Stimulated activated CD8-positive, alpha-beta memory T cell treated with anti-CD3 and anti-CD28 coated beads, Interleukin-12 subunit alpha, Interleukin-12 subunit beta, amount 100 ng/mL, for 1 hour (primary cell): ENCODE measurements at places on chromosomes 2 and 18.

- DNase-seq = no peak
Observed at GRCh38 chr18:62555135-62555534, 32.3 kb downstream of the ZCCHC2 start.

DNA sequence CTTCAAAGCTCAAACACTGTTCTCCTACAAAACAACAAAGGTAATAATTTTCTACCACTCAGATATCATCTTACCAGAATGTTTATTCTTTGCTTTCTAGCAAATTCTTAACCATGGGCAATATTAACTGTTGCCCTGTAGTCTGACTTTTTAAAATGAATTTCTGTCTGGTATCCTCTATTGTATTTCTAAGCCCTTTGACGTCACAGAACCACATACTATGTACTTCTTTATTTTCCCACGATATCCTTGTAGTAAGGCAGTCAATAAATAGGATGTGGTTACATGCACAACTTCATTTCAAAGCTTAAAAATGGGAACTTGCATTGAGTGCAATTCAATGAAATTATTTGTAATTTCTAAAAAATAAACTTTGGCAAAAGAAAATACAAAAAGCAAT, 58.7 kb downstream of the THADA start:
- DNase-seq = no peak

- no peak for DNase-seq
Observed at GRCh38 chr2:230952226-230952956, 27.3 kb upstream of the GPR55 start.

- no peak for DNase-seq
Observed at GRCh38 chr2:70089983-70090525, 2.8 kb downstream of the PCBP1 start.

DNA sequence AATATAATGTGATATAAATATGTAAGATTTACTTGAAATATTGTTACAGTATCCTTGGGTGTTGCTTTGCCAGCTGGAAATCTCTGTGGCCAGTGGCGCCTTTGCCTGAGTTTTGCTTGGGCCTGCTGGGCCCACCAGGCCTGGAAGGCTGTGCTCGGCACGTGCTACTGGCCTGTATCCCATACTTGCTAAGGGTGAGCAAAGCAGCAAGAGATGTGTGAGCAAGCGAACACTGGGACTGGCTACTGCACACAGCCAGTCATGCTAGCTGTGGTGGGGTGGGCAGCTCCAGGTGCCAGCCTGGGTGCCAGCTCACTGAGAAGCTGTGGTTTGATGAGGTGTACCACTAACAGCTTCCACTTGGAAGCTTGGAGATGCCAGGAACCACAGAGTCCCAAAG, 299.1 kb upstream of the GALNT5 start:
- DNase-seq = no peak

DNA sequence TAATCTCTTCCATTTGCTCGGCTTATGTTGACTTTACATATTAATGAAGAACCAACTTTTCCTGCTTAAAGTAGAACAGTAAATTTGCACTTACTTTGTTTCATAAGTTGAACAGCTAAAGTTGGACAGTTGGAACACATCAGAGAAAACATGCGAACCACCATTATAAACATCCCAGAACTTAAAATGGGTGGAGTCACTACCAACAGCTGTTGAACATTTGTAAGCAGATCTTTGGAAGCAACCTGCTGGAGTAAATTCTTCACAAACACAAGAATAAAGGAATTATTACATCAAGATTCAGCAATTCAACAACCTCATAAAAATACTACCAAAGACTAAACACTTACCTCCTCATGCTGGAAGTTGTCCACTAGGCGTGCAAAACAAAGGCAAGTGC, 96.4 kb upstream of the DNER start:
- no peak for DNase-seq

- no peak for DNase-seq
Observed at GRCh38 chr2:240512109-240512485, 45.7 kb downstream of the ANKMY1 start.

DNA sequence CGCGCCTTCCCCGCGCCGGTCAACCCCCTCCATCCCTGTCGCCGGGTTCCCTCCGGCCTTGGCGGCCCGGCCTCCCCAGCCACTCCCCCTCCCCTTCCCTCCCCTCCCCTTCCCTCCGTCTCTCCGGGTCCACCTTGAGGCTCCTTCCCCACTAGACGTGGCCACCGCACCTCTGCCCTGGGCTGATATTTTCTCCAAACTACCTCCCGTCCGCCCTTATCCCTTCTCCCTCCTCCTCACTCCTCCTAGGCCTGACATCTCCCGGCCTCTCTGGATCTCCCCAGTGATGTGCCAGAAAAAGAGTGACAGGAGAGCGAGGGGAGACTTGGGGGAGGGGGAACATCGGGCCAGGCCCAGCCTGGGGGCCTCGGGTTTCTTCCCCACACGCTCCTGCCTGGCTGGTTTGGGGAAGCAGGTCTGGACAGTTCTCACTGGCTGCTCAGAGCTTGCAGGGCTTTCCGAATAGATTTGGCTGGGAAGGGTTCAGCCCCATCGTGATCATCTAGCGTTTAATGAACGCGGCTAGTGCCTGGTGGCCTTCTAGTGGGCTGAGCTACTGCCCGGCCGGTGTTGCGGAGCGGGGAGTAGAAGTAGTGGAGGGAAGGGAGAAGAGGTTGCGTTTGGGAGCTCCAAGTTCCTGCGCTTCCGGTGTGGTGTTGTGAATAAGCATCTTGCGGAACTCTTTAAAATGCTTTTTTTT, 641 bp downstream of the MAPRE3 start:
- DNase-seq = no peak
